Umbilical cord (tissue), 2 donors: ENCODE measurements at places on chromosomes 6 and 20.

- DNase-seq: peak; percentile 73
These were observed 113.5 kb upstream of the PHACTR1 start for GRCh38 chr6:12602951-12603672.

DNA sequence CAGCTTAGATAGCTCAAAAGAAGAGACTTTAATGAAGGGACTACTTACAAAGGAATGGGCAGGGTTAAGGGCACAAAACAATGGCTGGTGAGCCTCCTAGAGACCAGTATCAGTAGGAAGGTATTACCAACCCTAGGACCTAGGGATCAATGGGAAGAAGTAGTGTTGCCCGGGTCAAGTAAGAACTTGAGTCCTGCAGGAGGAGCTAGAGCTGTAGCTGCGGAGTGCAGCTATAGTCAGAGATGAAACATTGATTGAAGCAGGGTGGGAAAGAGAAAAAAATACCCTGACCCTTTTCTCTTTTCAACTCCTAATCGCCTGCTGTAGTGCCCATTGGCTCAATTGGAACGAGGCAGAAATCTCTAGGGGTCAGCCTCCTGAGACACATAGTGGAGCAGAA lies 144.0 kb downstream of the FLRT3 start:
- DNase-seq: no peak

- no peak for DNase-seq
These were observed 597 bp upstream of the GLYATL3 start for GRCh38 chr6:49499126-49499525.

DNA sequence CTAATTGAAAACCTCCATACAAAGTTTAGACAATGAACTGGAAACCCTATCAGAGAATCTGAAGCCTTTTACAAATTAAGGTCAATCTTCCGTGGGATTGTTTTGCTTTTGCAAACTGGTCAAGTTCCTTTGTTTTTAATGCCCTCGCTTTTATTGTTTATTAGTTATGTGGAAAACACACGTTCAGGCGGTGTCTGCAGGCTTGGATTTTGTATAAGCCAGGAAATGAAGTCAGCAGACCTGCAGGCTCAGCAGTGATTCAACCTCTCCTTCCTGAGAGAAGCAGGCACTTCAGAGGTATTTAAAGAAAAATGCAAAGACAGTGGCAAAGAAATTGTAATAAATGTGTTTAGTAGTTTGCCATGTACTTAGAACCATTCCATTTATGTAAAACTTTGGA lies 103.4 kb upstream of the PDE10A start:
- peak; percentile 71 for DNase-seq

DNA sequence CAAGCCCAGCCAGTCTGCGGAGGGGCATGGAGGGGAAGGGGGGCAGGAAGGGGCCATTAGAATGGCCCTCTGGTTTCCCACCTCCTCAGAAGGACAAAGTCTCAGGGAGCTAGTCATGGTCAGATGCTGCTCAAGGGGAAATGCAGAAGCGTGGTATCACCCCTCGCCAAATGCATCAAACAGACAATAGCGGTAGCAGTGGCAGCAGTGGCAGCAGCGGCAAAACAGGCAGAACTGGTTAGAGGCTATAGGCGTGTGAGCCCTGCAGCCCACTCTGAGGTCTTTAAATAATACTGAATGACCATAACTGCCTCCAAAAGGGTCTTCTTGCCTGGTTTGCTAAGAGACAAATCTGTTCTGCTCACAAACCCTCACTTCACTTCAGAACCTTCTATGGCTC lies 186.7 kb downstream of the TFAP2C start:
- DNase-seq: no peak
